ENCODE measurements at places on chromosomes 12 and 14.

DNA sequence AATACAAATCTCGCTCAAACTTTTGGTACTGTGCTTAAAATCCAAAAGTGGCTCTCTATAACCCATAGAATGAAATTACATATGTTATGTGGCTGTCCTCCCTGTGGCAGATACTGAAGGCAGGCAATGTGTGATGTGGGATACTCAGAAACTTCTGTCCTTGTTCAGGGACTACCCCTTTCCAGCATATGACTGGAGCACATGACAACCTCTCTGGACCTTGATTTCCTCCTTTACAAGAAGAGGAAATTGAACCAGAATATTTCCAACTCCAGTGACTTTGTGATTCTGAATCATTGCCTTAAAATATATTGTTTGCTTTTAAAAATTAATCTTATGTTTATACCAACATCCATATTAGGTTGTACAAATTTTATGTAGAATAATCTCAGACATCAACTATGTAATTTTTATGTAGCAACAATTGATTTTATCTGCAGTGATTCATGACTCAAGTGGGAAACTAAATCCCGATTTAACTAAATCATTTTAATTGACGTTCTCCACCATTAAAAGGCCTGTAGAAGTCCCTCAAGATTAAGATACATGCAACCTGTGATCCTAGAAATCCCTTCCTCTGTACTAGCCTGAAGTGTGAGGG lies 162.4 kb downstream of the AKAP6 start:
- DNase-seq, result no peak

DNA sequence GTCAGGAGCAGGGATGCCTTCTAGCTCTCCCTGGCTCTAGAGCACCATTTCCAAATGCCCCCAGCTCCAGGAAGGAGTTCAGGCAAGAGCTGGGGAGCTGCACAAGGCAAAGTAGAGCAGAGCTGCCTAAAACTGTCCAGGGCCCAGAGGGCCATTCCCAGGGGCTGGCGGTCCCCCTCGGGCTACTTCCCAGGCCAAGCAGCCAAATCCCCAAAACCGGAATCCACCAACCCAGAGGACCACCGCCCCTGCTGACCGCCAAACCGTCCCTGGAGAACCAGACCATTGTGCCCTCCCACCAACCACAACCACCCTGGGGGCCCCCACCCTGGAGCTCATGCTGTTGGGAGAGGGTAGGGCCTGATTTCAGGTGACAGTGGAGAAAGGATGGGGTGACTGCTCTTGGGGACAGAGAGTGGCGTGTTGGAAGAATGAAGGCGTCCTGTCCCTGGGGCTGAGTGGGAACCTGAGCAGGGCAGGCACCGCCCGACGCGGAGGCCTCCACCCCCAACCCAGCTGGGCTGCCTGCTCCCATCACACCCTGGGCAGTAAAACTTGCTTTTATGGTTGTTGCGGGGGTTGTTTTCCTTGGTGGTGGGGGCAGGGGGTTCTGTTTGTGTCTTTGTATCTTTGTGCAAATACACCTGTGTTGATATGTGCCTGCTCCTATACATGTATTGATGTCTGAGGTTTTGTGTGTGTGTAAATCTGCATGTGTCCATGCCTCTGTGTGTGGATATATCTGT lies 24.0 kb upstream of the KRT78 start:
- peak; percentile 26 for DNase-seq

- DNase-seq, result no peak
These were observed 15.7 kb upstream of the FBRSL1 start for GRCh38 chr12:132474237-132474741.

- DNase-seq, result no peak
These were observed 576.7 kb downstream of the ALG10 start for GRCh38 chr12:34598851-34599529.

DNA sequence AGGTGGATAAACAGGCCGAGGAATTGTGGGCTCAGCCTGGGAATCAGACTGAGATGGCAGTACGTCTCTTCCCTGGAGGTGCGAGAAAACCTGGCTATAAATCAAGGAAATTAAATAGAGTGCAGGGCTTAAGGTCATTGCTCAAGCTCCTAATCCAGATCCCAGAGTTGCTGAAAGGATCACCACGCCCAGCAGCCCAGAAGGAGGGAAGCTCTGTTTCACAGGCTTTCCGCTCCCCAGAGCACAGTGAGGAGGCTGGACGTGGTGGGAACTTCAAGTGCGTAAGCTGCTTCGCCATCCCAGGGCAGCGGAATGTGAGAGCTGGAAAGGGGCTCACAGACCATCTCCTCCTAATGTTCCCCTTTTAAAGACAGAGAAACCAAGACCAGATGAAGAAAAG lies 651.6 kb upstream of the TBX3 start:
- DNase-seq, result peak; percentile 16

DNA sequence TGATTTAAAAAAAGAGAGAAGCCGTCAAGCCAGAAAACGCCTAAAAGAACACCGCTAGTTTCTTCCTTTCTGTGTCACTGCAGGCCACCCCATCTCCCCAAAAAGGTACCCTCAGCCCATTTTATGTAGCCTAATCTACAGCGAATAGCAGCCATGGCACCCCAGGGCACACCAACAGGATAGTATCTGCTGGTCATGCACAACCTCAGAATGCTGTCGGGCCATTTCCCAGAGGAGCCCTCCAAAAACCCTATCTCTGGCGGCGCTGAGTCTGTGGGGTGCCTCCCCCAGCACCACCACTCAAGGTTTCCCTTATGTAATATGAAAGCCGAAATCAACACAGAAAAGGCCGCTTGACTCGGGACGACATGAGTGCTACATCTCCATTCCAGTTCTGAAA lies 98.9 kb downstream of the BCL11B start:
- no peak for DNase-seq

DNA sequence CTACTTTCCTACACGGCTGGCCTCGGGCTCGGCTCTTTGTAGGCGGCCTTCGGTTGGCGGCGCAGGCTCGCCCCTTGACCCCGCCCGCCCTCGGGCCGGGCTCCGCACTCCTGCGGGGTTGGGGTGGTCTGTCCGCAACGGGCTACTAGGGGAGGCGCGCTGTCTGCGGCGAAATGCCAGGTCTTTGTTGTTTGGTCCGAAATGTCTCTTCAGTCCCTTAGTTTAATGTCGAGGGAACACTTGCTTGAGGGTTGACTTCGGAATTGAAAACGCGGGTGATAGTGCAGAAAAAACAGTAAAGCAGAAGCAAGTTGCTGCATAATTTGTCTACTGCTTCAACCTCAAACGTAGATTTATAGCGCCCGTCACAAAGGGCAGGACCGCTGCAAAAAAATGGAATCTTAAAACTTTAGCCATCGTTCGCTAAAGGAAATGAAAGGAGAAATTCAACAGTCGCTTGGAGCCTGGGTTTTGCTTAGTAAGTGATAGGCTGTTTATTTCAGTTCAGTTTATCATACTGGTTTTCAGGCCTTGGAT lies 390 bp downstream of the JKAMP start:
- no peak for DNase-seq

DNA sequence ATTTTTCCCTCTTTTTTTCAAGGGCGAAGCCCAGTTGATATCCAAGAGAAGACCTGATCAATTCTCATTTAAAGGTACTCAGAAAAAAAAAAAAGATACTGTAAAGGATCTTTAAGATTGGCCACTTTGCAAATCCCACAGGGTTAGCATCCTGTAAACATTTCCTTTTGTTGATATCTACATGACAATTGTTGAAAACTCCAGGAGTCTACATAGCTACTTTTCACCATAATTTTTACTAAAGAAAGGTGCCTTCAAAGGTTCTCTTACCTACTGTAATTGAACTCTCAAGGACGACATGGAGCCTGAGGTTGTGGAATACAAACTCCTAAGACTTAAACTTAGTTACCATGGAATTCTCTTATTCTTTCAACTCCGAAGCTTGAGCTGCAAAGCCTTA lies 125.5 kb downstream of the HECTD4 start:
- no peak for DNase-seq

GRCh38 chr12:115407036-115407435 lies 723.1 kb upstream of the TBX3 start:
- DNase-seq, result no peak

- DNase-seq, result no peak
These were observed 1042.4 kb downstream of the AACS start for GRCh38 chr12:126107659-126108058.

DNA sequence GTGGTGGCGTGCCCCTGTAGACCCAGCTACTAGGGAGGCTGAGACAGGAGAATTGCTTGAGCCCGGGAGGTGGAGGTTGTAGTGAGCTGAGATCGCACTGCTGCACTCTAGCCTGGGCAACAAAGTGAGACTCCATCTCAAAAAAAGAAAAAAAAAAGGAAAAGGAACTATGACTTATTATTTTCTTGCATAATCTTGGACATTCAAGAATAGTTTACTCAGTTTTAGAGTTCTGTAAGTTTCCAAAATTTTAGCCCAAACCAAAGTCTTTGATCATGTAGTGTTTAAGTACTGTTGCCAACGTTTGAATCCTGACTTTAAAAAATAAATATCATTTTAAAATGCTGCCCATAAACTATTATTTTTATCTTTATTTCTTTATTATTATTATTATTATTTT lies 6.2 kb downstream of the PSMA6 start:
- DNase-seq, result no peak
